Stimulated activated CD4-positive, alpha-beta T cell treated with anti-CD3 and anti-CD28 coated beads, Interleukin-1b, Interleukin-23, amount 100 ng/mL, for 24 hours (primary cell): ENCODE measurements at places on chromosomes 7 and 10.
A peak's percentile ranks its signal among the peaks of the same experiment; 100 is the strongest.

DNA sequence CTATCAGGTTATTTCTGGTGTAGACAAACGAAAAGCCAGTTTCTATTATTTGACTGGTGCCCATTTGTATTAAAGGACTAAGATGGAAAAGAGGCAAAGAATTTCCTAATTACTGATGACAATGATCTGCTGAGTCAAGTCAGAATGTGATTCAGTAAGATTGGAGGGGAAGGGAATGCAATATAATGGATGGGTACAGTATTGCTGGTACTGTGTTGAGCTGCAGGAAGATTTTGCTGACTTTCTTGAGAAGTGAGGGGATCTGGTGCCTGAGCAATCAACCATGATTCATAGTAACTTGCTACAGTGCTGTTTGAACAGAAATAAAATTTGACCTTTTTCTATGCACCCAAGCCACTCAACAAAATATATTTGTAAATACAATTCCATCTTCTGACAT is 139.1 kb upstream of the RHEB start:
- no peak for DNase-seq

- no peak for DNase-seq
Measured at GRCh38 chr10:16905320-16905719, 88.1 kb upstream of the RSU1 start.

GRCh38 chr7:51090411-51090810 is 226.2 kb downstream of the COBL start:
- DNase-seq: no peak

DNA sequence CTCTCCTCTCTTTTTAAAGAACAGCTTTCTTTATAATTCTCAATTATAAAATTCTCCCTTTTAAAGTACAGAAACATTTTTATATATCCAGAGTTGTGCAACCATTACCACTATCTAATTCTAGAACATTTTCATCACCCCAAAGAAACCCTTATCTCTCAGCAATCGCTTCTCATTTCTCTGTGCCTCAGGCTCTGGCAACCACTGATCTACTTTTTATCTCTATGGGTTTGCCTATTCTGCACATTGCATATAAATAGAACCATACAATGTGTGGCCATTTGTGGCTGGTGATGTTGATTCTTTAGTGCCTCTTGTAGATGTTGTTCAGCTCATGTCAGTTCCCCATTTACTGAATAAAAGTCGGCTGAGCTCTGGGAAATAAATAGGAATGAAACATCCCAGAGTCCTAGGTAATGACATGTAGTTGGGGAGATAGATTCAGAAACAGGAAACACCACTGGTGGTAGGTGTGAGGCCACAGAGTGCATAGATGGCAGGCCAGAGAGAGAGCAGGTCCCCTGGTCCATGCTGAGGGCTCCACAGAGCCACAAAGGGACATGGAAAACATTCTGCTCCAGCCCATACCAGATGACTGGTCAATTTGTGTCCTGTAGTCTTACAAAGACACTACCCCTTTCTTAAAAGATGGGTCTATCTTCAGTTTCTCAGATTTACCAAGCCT is 126.5 kb downstream of the PLPP4 start:
- DNase-seq: no peak

DNA sequence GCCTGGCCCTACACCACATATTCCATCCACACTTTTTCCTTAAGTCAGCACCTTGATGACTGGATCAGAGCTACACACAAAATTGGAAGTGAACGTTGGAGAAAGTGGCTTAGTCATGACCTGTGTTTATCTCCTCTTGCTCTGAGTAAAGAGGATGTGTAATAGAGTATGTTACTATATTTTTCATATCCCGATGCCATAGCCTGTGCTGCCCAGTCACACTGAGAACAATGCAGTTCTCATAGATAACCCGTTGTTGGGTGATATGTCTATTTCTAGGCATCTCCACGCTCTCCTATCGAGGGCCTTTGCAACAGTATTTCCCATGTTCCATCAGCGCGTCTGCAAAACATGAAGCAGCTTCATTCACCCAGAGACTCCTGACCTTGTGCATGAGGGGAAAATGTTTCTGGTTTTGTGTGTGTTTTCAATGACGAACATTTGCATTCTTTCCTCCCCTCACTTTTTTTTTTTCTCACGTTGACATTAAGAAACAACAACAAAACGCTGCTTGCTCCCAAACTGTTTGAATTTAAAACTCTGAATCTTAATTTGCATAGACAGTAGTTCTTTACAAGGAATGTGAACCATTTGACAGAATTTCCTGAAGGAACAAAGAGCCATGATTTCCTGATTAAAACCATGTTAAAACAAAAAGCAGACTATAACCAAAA is 43.4 kb downstream of the GRK5 start:
- DNase-seq: no peak

DNA sequence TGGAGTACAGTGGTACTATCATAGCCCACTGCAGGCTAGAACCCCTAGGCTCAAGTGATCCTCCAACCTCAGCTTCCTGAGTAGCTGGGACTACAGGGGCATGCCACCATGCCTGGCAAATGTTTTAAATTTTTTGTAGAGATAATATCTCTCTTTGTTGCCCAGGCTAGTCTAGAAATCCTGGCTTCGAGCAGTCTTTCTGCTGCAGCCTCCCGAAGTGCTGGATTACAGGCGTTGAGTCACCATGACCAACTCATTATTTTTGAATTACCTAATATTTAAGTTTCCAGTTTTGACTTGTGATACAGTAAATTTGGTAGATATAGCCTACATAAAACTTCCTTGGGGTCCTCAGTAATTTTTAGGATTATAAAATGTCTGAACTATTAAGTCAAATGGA is 74.1 kb downstream of the RUNDC3B start:
- no peak for DNase-seq

DNA sequence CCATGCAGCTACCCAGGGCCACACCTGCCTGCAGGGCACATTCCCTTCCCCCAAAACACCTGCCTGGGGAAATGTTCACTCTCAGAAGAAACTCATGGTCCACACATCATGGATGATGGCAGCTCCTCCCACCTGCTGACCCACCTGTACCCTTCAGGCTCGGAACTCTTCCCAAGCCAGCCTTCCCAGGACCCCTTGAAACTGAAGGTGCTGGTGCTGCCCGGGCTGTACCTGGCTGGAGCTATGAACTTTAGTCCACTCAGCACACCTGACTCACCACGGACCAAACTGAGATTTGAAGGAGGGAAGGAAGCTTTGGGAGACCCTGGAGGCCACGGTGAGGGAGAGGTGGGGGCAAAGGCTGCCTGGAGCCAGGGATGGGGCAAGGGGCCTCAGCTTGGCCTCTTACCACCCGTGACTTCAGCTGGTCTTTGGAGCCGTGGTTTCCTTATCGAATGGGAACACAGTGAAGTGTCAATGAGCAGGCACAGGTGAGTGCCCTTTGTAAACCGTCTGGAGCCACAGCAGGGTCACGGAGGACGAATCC is 30.1 kb upstream of the INPP5A start:
- DNase-seq: no peak

GRCh38 chr10:113476673-113477072 is 76.2 kb upstream of the HABP2 start:
- no peak for DNase-seq

DNA sequence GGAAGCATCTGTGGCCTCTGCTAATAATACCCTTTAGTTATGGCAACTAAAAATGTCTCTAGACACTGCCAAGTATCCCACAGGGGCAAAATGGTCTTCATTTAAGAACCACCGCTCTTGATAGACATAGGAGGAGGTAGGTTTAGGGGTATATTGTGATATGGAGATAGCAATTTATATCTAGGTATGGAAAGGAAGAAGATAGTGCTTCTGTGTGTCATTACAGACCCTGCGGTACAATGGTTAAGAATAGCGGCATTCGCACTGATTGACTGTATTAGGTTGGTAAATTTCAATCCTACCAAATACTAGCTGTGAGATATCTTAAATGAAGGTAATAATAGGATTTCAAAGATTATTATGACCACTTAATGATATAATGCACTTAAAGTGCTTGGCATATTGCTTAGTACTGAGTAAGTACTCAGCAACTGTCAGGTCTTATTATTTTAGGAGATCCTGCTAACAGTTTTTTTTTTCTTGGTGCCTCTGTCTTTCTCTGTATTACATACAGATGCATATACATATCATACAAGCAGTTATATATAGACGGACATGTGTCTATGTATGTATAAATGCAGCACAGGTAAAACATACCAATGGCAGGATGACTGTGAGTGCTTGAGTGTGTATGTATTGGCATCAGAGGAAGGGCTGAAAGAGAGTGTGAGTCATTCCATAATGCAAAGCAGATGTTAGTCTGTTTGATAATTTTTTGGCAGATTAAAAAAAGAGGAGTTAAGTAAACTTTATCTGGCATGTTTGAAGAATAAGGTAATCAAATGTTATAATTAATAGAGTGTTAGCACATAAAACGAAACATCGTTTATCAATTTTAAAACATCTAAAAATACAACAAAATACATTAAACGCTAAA is 50.0 kb upstream of the ITGB8 start:
- no peak for DNase-seq

DNA sequence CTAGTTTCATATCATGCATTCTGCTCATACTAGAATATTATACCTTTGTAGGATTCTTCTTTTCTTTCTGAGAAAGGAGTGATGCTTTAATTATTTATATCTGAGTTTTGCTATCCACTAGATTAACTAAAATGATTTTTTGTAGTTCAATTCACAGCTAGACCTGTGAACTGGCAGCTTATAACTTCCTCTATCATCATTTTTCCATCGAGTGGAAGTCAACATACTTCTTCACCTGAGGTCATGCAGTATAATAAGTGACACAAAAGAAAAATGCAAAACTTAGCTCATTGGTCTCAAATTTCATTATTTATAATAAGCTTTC is 8.0 kb downstream of the LRRN3 start:
- no peak for DNase-seq

- DNase-seq: no peak
Measured at GRCh38 chr7:19747740-19748339, 25.6 kb downstream of the TMEM196 start.

DNA sequence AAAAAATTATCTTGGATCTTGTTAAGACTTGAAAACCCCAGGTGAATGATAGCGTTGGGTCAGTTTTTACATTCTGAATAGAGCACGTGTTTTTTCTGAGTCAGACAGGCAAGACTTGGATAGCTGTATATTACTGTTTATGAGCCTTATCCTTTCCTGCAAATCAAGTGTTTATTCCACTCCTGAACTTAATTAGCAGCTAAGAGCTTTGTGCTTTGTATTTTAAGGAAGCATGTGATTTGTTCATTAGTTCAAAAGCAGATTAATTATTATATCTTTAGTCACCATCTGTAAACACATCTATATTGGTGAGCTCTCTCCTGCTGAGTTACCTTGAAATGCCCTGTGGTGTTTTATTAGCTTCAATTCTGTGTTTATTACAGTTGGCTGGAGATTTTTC is 98.6 kb upstream of the PRPS1L1 start:
- DNase-seq: no peak

- DNase-seq: no peak
Measured at GRCh38 chr7:159142730-159143129, 1.9 kb downstream of the VIPR2 start.

- DNase-seq: no peak
Measured at GRCh38 chr7:141045842-141046620, 27.8 kb upstream of the TMEM178B start.

DNA sequence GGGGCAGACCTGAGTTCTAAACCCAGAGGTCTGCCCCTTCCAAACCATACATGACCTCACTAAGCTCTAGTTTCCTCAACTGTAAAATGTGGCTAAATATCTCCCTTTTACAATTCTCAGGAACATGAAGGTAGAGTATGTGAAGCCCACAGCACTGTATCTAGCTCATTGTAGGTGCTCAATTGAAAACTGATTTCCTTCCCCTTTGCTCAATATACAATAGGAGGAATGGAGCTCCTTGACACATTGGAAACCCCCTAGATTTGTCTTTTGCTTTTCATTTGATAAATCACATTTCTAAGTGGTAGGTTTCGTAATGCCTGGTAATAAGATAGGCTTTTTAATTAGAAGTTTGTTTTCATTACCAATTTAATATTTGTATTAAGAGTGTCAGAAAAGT is 153.3 kb downstream of the ARID5B start:
- no peak for DNase-seq

DNA sequence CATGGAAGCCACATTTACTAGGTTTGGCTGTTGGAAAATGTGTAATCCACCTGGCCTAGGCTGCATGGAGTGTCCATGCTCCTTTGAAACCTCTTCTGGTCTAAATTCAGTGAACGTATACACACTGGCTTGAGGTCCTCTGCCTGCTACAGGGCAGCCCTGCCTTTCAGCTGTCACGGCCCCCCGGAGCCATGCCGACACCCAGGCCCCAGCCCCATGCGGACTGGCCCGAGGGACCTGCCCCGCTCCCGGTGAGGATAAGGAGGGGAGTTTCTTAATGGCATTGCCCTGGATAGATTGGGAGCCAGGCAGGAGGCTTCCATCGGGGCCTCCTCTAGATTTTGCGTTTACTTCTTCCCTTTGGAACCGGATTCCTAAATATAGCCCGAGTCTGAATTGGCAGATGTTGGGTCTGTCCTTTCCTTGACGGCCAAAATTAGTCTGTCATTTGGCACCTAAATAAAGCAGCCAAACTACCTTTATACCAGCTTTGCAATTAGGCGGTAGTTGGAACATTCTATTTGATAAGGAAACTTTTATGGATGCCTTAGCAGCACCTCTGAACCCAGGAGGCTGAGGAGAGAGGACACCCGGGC is 72.1 kb upstream of the SH2B2 start:
- DNase-seq: no peak

DNA sequence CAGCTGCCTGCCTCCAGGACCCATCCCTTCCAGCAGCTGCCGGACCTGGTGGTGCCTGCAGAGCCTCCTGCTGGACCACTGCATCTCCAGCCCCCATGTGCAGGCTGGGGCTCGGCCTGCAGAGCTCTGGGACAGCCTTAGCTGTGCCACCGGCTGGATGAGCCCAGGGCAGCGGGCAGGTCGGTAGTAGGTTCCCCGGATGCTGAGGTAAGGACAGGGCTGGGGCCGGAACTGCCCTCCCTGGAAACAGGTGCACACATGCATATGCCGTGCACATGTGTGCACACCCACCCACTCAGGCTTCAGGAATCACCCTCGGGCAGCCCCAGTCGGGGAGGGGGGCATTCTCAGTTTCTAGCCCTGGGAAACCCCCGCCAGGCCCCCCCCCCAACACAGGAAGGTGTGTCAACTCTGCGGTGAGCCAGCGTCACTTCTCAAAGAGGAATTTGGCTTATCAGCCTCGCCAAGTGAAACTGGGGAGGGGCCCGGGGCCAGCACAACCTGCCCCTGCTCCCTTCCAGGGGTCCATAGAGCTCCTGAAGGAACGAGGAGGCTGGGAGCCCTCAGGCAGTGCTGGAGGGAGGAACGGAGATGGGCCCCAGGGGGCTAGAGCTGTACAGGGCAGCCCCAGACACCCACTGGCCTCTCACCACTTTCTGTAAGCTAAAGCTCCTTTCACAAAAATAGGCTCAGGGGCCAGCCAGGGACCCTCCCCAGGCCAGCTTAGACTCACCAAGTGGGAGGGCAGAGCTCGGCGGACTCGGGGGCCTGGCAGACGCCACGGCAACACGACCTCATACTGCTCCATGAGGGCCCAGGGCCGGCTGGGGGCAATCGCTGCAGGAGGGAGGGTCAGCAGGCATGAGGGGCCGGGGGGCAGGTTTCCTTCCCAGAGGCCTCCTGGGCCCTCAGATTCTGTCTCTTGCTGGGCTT is 1.7 kb downstream of the ADAM8 start:
- peak; percentile 60 for DNase-seq
